Placental pericyte (primary cell): ENCODE measurements at places on chromosomes 4 and X. TPM values are rescaled to one million over a fixed set of nuclear protein-coding genes. Genes with fewer than 3 reads are reported as not detected.

Gene ZNF630
- 0.29 and 0.88 TPM in 2 replicates for total RNA-seq

Gene RBM47
- total RNA-seq, result 2.3 and 9.8 TPM in 2 replicates

Gene HCCS
- total RNA-seq, result 24.2 and 28.4 TPM in 2 replicates

Gene PHOX2B
- not detected in 2 replicates for total RNA-seq

Gene RASL11B
- total RNA-seq, result 0.66 TPM in 1 of 2 replicates, not detected in the other

Gene TMEM156
- total RNA-seq, result 2.2 and 3.7 TPM in 2 replicates

Gene YTHDC1
- 38.9 and 53.2 TPM in 2 replicates for total RNA-seq

Gene PITX2
- total RNA-seq, result 36.1 and 62.2 TPM in 2 replicates

Gene PDCL2
- total RNA-seq, result not detected in 2 replicates

Gene FAM9C
- total RNA-seq, result not detected in 2 replicates
